A549 treated with GW870086 at 1 μM for 4 hours (cell line): ENCODE measurements at places on chromosomes 5 and 9. TPM values are rescaled to one million over a fixed set of nuclear protein-coding genes. Genes with fewer than 3 reads are reported as not detected.

FYB1 gene
- total RNA-seq: 9.4 to 15.8 TPM (median 13.9 TPM) in 5 replicates

CIZ1 gene
- 69.8 to 91.7 TPM (median 80.7 TPM) in 5 replicates for total RNA-seq

PCDHGB7 gene
- total RNA-seq: 0.03 to 0.06 TPM in 2 of 5 replicates, not detected in the others

SCGB3A2 gene
- not detected in 5 replicates for total RNA-seq

EIF4E1B gene
- total RNA-seq: not detected in 5 replicates

TMOD1 gene
- 1.6 to 2.4 TPM (median 2.1 TPM) in 5 replicates for total RNA-seq

CCNI2 gene
- 0.12 to 0.26 TPM (median 0.21 TPM) in 3 of 5 replicates, not detected in the others for total RNA-seq
